ENCODE measurements at places on chromosomes 13 and 19.

- DNase-seq, result no peak
Measured at GRCh38 chr13:69633044-69633443, 474.6 kb upstream of the ATXN8OS start.

GRCh38 chr13:34145061-34145460, 327.1 kb downstream of the RFC3 start:
- DNase-seq, result no peak

- DNase-seq, result no peak
Measured at GRCh38 chr19:34409189-34410164, 5.3 kb downstream of the PDCD2L start.

GRCh38 chr13:48949566-48950500, 25.9 kb upstream of the FNDC3A start:
- DNase-seq, result no peak

DNA sequence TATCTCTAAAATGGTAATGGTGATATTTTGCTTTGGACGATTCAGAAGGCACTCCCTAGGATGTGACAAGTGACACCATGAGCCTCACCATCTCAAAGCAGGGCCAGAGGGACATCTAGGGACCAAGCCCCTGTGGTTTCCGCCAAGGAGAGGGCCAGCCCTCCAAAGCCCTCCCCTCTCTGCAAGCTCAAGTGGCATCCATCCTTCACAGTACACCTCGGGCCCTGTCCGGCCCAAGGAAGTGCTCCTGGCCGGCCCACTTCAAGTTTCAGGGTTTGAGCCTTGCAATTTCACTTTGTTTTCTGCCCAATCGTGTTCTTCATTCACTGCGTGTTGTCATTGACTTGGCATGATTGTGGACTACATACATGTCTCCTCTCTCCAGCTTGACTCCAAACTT, 82.5 kb downstream of the TSHZ3 start:
- no peak for DNase-seq

DNA sequence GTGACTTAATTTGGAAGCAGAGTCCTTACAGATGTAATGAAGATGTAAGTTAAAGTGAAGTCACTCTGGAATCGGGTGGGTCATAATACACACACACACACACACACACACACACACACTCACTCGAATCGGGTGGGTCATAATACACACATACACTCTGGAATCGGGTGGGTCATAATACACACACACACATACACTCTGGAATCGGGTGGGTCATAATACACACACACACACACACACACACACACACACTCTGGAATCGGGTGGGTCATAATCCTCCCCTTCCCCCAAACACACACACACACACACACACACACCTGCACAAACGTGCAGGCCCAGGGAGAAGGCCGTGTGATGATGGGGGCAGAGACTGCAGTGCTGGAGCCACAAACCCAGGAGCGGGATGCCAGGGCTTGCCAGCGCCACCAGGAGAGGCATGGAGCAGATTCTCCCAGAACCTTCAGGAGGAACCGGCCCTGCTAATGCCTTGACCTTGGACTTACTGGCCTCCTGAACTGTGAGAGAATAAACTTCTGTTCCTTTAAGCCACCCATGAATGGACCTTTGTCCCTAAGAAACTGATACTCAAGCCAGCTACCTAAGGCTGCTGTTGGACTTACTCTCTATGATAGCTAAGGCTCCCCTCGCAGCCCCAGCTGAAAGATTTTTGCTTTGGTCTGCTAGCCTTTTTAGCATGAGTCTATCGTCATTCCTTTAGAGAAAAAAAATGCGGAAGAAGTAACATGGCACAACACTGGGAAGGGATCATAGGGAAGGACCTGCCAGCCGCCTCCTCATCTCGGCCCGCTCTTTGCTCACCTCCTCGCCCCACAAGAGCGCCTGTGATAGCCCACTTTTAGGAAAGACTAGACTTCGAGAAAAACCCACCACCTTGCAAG, 136.2 kb upstream of the RNF113B start:
- no peak for DNase-seq

DNA sequence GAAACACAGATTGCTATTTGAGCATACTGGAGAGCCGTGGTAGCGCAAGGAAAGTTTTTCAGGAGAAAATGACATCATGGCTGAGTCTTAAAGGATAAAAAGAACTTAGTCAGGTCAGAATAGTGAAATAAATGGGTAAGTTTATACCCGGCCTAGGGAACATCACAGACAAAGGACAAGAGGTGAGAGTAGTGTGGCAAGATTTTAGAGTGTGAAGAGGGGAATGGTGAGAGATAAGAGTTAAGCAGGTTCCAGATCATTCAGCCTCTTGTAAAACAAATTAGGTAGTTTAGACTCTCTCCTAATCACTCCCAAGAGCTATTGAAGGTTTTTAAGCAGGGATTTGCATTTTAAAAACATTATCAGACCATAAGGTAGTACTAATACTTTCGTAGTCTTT, 116.0 kb upstream of the MAB21L1 start:
- DNase-seq, result no peak

All from K562 (cell line).